CD8-positive, alpha-beta memory T cell (primary cell): ENCODE measurements at places on chromosomes 7 and 10.

- no peak for DNase-seq
Observed at GRCh38 chr10:3249307-3249889, 76.8 kb upstream of the PITRM1 start.

DNA sequence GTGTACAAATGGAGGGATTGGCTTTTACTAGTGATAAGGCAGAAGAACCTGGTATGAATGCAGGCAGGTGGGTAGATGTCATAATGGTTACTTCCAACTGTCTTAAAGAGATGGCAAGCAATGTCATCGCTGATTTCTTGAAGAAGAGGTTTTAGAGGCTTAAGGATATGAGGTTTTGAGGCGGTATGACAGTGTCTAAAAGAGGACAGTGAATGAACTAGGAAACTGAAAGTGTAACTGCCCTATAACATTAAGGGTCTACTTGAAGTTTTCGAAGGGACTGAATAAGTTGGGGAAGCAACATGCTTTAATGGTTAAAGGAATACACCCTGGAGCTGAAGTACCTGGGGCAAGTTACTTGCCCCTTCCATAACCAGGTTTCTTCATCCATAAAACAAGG, 70.9 kb downstream of the NDUFB2 start:
- DNase-seq = no peak

DNA sequence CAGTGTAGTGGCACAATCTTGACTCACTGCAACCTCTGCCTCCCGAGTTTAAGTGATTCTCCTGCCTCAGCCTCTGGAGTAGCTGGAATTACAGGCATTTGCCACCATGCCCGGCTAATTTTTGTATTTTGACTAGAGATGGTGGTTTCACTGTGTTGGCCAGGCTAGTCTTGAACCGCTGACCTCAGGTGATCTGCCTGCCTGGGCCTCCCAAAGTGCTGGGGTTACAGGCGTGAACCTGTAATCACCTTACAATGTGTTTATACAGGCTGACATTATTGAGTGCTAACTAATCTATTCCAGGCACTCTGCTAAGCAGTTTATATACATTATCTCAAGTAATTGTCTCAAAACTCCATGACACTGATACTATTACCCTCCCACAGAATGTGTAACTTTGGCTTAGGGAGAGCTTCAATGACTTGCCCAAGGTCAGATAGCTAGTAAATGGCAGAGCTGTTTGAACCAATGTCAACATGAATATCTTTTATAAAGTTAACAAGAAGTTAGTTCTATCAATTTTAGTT, 36.8 kb downstream of the KIFBP start:
- no peak for DNase-seq

DNA sequence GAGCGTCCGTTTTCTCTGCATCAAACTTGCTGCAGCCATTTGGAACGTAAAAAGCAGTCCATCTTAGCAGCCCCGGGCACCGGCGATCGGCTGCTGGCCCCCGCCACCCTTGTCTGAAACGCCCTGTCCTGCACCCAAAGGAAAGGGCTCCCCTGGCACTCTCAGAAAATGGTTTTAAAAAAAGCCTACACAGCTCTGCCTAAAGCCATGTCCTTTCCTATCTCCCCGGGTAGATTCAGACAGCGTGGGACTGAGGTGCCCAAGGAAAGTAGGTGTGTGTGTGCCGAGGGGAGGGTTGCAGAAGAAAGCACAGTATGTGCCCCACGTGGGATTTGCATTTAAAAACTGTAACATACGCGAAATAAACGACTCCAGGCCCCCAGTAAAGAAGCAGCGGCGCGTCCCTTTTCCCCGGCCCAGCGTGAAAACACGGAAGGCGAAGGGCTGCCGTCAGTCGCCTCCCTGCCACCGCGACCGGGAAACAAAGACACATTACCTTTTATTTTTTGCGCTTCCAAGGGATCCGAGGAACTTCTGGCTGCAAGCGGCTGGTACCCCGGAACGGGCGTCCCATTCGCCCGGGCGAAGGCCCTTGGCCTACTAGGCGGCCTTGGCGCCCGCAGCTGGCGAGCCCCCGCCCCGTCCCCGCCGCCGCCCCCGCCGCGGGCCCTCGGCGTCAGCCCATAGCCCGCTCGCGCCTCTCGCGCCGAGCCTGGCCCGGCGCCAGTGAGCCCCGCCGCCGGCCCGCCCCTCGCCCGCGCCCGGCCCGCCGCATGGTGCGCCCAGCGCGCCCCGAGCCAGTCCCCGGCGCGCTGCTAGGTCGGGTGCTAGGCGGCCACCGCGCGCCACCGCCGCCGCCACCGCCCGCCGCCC, 304.6 kb downstream of the PRPF18 start:
- no peak for DNase-seq

- DNase-seq = no peak
Observed at GRCh38 chr10:20674926-20675325, 222.2 kb downstream of the NEBL start.

DNA sequence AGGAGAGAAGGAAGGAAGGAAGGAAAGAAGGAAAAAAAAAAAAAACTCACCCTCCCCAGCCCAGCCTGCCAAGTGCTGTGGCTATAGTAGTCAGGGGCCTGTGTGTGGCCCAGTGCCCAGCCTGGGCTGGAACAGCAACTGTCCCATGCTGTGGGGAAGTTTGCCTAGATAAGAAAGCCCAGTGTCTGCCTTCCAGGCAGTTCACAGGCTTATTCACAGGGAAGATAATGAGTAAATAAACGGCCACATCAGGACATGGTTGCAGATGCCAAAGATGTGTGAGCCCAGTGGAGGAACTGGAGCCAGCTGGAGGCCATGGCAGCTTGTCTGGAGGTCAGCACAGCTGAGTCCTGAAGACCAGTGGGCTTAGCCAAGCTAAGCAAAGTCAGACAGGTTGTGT, 132.4 kb upstream of the FOXK1 start:
- DNase-seq = no peak

- DNase-seq = peak; percentile 38
Observed at GRCh38 chr10:124354411-124355382, 64.0 kb downstream of the OAT start.

DNA sequence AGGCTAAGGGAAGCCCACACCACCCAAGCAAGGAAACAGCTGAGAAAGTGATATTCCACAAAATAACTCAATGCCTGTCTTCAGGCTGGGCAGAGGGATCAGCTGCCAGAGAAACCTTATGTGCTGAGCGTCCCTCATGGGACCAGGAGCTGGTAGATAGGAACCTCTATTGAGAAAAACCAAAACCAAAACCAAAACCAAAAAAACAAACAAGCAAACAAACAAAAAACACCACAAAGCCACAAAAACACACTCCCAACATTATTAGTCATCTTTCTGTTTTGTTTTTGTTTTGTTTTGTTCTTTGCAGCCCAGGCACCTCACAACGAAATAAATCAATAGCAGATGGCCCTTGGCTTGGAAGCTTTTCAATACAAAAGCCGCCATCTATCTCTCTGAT, 760.8 kb upstream of the CELF2 start:
- no peak for DNase-seq

DNA sequence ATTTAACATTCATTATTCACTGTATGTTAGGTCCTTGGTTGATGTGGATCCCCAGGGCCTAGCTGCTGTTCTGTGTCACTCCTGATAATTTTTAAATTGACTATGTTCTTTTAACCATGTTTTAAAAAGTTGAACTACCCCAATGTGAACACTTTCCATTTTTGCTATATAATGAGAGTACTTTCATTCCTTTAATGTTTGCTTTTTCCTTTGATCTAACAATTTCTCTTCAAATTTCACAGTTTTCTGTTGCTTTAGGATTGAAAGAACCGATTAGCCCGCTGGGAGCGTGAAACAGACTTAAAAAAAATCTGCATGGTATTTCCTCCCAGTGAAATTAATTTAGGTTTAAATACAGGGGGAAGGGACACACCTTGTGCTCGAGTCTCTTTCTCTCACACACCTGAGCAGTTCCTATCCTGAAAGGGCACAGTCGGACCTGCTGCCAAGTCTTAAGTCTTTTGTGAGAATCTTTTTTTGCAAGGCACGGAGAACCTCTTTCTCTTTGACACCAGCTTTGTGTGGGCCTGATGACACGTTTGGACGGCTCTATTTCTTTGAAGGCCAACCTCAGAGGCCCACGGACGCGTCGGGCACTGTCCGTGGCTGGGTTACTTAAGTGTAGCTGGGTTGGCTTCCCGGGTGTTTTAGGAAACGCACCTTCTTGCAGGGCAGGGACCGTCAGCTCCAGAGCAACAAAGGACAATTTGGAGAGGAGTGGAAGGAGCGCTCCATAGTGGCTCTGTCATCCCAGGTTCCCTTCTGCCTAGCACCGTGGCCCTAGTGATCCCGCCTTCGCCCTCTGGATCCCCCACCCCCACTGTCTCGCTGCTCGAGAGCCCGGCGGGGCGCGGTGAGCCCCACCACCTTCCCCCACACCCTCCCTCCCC, 1.0 kb upstream of the CHN2 start:
- DNase-seq = no peak

- DNase-seq = no peak
Observed at GRCh38 chr10:62093863-62094291, 174.8 kb downstream of the RTKN2 start.

DNA sequence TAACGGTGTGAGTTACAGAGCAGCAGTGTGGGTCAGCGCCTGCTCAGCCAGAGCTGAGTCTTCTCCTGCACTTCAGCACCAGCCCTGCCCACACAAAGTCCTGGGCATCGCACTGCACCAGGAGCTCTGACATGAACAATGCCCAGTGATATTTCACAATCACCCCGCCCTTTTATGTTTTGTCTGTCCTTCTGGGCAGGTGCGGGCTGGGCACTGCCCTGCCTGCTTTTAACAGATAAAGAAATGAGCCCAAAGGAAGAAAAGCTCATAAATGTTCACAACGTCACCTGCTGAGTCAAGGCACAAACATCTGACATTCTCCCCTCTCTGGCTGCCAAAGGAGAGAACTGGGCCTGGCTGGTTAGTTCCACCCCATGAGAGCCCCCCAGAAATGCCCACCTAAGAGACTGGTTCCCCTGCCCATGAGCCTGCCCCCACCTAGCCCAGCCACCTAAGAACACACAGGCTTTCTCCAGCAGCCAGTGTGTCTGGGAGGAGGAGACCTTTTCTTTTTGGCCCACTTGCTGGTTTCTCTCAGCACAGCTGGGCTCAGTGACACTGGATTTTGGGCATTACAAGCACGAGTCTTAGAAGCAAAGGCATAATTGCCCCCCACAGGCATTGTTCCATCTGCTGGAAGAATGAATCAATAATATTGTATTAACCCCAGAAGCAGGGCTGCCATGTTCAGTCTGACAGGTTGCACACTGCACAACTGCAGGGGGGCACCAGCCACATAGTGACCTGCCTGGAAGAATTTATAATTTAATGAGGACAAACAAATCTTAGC, 22.3 kb downstream of the CALML3 start:
- no peak for DNase-seq

GRCh38 chr7:133201470-133201869, 51.4 kb upstream of the EXOC4 start:
- no peak for DNase-seq

DNA sequence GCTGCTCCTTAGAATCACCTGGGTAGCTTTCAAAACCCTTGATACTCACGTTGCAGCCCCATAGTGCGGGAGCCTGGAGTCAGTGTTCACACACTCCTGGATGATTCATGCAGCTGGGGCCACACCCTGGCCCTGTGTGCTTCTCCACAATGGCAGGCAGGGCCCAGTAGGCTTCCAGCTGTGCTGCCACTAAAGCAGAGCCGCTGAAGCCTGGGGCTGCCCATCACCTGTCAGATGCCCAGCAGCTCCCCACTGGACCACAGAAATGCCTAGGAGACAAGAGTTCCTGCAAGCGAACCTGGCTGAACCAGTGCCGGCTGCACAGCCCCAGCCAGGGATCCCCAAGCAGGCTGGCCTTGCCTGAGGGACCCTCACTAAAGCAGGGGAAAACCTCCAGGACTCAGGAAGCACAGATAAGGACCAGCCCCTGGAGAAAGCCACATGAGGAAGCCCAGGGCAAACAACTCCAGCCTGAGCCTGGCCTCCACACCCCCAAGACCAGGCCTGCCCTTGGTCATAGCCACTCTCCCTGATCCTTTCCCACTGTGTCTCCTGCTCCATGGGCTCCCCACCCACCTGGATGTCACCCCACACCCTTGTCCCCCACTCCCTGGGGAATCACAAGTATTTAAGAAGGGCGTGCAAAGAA, 111.9 kb downstream of the GRID1 start:
- no peak for DNase-seq

GRCh38 chr7:32142649-32143048, 72.4 kb upstream of the PDE1C start:
- DNase-seq = no peak

GRCh38 chr7:94335586-94335985, 59.1 kb upstream of the COL1A2 start:
- no peak for DNase-seq

DNA sequence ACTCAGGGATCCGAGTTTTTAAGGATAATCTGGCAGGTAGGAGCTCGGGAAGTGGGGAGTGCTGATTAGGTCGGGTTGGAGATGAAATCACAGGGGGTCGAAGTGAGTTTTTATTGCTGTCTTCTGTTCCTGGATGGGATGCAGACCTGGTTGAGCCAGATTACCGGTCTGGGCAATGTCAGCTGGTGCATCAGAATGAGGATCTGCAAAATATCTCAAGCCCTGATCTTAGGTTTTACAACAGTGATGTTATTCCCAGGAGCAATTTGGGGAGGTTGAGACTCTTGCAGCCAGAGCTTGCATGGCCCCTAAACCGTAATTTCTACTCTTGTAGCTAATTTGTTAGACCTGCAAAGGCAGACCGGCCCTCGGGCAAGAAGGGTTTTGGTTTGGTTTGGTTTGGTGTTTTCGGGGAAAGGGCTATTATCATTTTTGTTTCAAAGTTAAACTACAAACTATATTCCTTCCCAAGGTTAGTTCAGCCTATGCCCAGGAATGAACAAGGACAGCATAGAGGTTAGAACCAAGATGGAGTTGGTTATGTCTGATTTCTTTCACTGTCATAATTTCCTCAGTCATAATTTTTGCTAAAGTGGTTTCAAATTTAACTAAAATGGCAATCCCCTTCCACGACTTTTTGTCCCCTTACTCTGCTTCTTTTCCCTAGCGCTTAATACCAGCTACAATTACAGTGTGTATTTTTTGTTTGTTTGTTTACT, 20.6 kb upstream of the PIK3CG start:
- no peak for DNase-seq
